ENCODE measurements at places on chromosomes 6 and 20.
A peak's percentile ranks its signal among the peaks of the same experiment; 100 is the strongest.

- DNase-seq = no peak
Measured at GRCh38 chr6:55208478-55209458, 34.5 kb downstream of the HCRTR2 start.

DNA sequence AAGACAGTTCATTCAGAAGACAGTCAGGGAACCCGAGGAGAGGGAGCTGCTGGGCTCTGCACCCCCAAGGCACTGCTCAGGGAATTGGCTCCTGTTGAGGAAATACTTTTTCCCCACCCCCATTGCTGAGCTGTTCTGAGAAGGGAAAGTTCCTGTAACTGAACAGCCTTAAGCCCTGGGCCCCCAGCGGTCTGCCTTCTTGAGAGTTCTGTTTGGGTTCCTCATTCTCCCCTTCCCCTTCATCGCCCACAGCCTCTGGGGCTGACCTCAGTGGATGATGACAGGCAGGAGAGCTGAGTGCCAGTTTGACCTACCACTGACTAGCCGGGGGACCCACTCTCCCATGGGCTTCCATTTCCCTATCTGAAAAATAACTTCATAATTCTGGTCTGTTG lies 10.7 kb downstream of the HCK start:
- DNase-seq = peak; percentile 72

DNA sequence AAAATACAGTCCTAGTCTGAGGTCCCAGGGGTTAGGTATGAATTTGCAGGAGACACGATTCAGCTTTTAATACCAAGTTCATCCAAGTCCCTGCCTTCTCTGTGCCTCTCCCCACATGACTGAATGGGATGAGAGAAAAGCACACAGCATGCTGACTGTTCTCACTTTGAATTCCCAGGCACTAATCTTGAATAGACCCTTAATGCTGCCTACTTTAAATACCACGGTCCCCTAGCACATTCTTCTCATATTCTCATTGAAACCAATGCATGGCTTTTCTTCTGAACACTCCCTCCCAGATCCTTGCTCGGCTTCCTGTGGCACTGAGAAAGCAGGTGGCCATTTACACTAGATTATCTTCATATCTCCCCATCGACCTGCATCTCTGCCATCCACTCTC lies 30.1 kb upstream of the SCAF8 start:
- no peak for DNase-seq

DNA sequence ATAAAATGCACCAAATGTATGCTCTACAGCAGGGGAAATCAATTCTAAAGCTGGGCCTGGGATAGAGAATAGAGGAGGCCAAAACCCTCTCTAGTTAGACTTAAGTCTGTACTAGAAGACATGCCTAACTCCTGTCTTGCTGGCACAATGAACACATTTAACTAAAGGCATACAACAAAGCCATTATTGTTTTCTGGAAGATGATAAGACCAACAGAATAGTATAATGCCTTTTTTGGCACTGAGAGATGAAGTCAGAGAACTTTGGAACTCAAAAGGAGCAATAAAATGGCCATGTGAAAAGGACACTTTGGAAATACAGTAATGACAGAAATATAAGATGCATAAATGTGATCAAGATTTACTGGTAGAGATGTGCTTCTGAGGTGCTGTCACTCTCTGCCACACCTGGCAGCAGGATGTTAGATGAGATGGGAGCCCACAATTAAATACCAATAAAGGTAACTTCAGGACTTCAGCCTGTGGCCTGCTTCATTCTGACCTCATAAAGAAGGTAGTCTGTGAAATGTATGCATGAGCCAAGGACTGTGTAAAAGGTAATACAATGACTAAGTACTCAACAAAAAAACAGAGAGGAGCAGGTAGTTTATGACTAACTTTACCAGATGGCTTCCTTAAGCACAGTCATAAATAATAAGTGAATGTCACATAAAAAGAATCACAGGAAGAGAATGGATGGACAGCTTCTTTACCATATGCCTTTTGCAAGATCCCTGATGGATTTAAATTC lies 333.4 kb downstream of the BCKDHB start:
- DNase-seq = no peak

DNA sequence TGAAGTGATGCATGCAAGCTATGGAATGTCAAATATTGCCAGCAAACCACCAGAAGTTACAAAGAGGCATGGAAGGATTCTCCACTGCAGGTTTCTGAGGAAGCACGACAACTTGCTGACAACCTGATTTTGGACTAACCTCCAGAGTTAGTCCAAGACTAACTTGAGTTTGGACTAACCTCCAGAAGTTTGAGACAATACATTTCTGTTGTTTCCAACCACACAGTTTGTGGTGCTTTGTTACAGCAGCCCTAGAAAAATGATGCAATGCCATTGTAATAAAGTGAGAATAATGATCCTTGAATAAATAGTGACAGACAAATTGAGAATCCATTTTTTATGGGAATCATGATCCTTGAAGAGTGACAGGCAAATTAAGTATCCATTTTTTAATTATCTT lies 169.9 kb upstream of the HDDC2 start:
- no peak for DNase-seq

- DNase-seq = no peak
Measured at GRCh38 chr6:46419576-46420002, 71.7 kb downstream of the RCAN2 start.

DNA sequence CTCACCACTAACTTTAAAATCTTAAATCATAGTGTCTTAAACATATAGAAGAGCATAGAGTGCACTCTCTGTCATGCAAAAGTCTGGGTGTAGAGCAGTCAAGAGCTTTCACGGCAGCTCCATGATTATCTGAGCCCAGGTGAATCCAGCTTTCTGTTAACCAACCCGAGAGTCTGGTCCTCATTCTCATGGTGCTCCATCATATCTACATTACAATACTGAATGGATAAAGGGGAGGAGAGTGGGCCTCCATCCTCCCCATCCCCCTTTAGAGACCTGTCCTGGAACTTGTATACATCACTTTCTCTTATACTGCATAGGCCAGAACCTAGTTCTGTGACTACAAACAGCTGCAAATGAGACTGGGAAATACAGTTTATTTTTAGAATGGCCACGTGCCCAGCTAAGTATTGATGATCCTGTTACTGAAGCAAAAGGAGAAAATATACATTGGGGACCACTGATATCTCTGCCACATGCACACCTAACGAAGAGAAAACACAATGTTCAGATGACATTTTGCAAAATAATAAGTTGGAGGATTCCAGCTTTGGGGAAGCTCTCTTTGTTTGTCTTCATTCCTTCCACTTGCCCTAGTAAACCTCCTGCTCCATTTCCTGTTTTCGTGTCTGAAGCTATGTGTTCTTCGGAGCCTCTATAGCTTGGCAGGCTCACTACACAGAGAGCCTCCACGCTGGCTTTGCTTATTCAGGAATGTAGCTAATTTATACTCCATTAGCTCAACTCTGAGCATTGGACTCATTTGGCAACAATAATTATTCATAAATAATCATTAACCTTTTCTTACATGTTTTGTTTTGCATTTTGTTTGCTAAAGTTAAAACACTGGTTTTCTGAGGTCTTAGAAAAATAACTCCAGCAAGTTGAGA lies 110.1 kb downstream of the IYD start:
- no peak for DNase-seq

DNA sequence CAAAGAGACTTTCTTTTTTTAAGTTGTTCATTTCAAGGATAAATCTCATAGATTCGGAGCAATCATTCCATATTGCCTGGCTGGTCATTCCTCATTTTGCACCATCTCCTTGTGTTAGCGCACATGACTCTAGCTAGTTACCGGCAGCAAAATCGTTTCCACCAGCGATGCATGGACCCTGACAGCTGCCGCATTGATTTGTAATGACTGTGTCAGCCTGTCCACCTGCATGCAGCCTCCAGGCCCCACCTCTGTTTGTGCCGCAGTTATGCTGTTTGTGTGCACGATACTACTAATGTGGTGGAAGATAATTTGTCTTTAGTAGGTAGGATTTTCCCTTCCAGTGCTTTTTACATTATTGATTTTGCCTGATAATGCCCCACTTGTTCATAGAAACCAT lies 164.0 kb downstream of the TBC1D7 start:
- DNase-seq = no peak

DNA sequence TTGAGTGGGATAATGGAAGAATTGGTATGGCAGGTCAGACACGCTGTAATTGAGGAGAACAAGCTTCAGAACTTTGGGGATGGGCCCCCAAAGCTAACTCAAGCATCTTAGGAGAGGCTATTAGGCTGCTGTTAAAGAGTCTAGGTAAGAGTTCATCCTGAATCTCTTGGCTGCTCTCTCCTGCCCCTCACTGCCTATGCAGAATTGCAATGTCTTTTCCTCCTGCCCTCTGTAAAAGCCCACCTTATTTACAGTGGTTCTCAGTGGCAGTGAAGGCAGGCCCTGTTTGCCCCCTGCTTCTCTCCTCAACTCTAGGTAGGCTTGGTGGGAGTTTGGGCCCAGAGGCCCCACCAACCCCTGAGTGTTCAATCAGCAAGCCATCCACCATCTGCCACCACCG lies 55.0 kb downstream of the LYRM2 start:
- no peak for DNase-seq

- no peak for DNase-seq
Measured at GRCh38 chr6:160431791-160432404, 83.7 kb downstream of the SLC22A3 start.

GRCh38 chr20:44211177-44212039 lies 837 bp upstream of the OSER1 start:
- peak; percentile 16 for DNase-seq

- no peak for DNase-seq
Measured at GRCh38 chr20:4519534-4519933, 202.2 kb upstream of the PRND start.

DNA sequence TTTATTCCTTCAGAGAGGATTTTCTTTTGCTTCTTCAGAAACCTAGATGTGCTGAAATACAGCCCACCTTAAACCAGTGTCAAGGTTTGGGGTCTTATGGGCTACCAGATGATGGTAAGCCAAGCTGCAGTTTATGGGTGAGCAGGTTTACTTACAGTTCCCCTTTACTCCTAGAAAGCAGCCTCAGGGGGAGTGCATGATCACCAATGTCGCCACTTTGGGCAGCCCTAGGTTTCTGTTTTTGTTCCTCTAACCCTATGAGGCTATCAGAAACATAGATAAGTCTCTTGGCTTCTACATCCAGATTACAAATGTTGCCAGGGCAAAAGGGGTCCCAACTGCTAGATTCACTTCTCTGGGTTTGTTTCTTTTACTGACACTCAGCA lies 67.2 kb downstream of the TRIM27 start:
- DNase-seq = no peak

DNA sequence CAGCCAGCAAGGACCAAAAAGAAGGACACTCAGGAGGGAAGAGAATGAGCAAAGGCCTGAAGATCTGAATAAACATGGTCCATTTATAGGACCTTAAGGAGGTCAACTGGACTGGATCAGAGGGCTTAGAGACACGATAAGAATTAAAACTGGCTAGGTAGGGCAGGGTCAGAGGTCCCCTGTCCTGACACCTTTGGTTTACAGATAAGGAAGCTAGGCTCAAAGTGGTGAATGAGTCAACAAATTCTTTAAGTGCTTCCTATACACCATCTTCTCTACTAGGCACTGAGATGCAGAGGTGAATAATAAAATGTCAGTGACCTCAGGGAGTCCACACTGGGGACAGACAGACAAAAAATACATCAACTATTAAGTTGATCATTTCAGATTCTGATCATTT lies 70.3 kb downstream of the HIVEP2 start:
- DNase-seq = no peak

DNA sequence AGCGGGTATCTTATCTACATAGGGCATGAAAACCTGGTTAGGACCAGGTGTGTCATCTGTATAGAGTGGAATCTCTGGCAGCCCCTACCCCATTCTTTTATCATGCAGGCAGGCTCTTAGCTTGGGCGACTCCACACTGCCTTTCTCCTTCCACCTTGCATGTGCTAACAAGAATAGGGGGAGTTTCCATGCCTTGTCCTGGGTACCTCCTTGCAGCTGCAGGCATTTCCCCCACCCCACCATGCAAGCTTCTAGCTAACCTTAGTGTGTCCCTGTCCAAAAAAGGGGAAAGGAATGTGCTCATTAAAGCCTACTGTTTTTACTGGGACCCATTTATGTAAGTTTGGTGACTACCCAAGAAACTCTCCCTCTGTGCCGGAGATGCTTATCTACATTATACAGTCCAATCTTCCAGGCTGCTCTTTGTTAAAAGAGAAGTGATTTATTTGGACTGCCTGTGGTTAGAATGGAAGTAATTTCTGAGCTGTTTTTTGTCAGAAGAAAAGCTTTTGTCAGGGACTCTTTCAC lies 10.5 kb upstream of the CEP43 start:
- DNase-seq = no peak

GRCh38 chr6:152100183-152100618 lies 292.7 kb downstream of the ESR1 start:
- DNase-seq = peak; percentile 23

GRCh38 chr6:155185544-155185943 lies 78.3 kb upstream of the CLDN20 start:
- DNase-seq = no peak

DNA sequence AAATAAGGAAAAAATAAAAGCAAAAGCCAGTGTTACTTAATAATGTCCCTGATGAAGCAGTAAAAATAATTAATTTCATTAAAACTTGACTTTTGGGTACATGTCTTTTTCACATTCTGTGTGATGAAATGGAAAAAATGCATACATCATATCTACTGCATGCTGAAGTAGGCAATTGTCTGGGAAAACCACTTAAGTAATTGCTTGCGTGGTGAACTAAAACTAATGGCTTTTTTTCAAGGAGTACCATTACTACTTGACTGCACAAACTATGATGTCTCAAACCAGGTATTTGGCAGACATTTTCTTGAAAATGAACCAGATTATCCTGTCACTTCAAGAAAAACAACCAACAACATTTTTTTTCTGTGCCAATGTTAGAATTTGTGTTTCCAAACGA lies 91.3 kb upstream of the AKIRIN2 start:
- DNase-seq = no peak

GRCh38 chr6:41920921-41921711 lies at the start of the genes BYSL and MED20:
BYSL (plus strand) TSS chr6:41921499; CDS start chr6:41921563, 64 bp downstream.
MED20 (minus strand) TSS chr6:41921139; CDS start chr6:41921018, 121 bp downstream.
- DNase-seq = peak; percentile 94

GRCh38 chr6:36735110-36736071 lies 37.8 kb downstream of the RAB44 start:
- peak; percentile 37 for DNase-seq

- no peak for DNase-seq
Measured at GRCh38 chr6:137914530-137915193, 47.6 kb downstream of the TNFAIP3 start.

GRCh38 chr6:129314575-129314974 lies 395.4 kb downstream of the ARHGAP18 start:
- DNase-seq = no peak

DNA sequence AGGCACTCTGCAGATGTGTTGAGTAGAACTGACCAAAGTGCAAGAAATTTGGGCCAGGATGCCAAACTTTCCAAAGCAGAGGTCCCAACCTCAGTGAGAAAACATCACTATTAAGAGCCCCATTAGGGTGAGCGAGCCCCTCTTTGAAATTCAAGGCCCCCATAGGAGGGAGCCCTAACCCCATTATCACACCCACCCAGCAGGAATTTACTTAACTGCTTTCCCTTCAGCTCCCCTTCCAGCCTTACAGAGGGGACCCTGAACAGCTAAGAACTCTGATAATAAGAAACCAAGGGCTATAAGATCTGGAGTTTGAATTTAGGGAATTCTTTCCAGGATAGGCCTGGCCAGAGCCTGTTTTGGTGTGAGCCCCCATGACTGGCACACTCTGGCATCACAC lies 130.6 kb downstream of the NFATC2 start:
- no peak for DNase-seq

All from CD4-positive, alpha-beta T cell treated with Interleukin-4 for 1 hour (primary cell).